ENCODE measurements at places on chromosomes 2 and 18. TPM values are rescaled to one million over a fixed set of nuclear protein-coding genes. Genes with fewer than 3 reads are reported as not detected.

- DNase-seq, result no peak
Measured at GRCh38 chr18:70181015-70181414, 24.5 kb downstream of the RTTN start.

- DNase-seq, result peak; percentile 28
Measured at GRCh38 chr2:226207671-226208070, 591.9 kb downstream of the IRS1 start.

The STEAP3 gene
- 8.9 TPM for total RNA-seq

- DNase-seq, result peak; percentile 96
Measured at GRCh38 chr2:159285929-159286708, at the start of gene WDSUB1. Gene WDSUB1 (minus strand): TSS chr2:159286703. CDS start chr2:159283069, 3,634 bp downstream.

DNA sequence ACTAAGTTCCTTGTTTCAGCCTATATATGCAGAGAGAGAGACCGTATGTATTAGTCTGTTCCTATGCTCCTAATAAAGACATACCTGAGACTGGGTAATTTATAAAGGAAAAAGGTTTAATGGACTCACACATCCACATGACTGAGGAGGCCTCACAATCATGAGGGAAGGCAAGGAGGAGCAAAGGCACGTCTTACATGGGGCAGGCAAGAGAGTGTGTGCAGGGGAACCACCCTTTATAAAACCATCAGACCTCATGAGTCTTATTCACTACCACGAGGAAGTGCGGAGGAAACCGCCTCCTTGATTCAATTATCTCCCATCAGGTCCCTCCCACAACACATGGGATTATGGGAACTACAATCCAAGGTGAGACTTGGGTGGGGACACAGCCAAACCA is 73.8 kb downstream of the TMEM18 start:
- DNase-seq, result no peak

The TEX44 gene
- total RNA-seq, result not detected

GRCh38 chr2:24493713-24494112 is 2.7 kb downstream of the NCOA1 start:
- no peak for DNase-seq

DNA sequence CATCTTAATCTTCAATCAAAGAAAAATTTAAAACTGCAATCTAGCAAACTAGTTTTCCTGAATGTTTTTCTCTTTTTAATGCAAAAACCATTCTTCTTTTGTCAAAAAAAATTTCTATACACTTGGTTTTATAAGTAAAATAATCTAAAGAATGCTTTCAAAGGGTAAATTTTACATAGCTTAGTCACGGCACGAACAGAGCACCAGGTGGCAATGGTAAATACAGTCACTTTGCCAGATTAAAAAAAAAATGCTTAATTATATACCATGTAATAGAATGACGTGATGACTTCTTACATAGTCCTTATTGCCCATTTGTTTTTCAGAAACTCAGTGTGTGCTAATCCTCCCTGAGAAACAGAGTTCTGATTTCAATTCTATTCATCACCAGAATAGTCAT is 10.4 kb downstream of the FEZ2 start:
- no peak for DNase-seq
